Activated CD8-positive, alpha-beta T cell treated with anti-CD3 and anti-CD28 coated beads for 36 hours (primary cell): ENCODE measurements at places on chromosomes 7 and 10.

DNA sequence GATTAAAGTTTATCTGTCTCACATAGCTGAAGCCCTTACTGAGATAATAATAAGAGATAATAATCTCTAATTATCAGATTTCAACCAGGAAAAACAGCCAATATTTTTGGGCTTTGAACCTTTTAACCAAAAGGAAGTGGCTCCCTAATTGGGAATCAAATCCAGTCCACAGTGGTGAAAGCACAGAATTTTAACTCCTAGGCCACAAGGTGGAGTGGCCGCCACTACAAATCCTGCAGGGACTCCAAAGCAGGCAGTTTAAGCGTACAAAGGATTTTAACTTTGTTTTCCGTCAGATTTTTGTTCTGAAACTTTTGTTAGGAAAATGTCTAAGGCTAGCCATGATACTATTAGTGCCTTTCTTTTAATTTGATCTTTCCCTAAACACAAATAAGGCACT lies 99.6 kb upstream of the CCNY start:
- no peak for DNase-seq

DNA sequence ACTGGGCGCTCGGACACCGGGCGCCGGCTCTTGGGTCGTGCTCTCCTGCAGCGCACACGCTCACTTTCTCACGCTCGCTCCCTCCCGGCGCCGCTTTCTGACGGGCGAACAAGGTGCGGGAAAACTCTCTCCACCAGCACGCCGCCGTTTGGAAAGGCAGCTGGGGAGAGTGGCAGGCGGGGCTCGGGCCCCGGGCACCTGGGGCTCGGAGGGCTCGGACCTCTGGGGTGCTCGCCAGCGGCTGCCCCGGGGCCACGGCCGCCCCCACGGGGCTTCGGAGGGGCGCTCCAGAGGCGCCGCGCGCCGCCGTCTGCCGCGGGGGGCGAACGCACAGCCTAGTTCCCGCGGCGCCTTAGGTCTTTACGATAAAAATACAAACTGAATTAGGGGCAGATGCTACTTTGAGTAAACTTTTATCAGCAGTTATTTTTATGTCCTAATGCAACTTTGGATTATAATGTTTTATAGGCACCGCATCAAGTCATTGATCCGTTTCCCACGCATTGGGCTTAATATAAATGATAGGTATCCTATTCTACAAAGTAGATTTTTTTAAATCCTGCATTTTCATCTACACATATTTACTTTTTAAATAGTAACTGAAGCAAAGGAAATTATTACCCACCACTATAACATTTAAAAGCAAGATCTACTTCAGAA lies 535 bp upstream of the EPC1 start:
- no peak for DNase-seq

- no peak for DNase-seq
These were observed 56.9 kb downstream of the ADK start for GRCh38 chr10:74207691-74208480.

GRCh38 chr7:155980841-155981240 lies 168.6 kb upstream of the SHH start:
- DNase-seq = no peak

DNA sequence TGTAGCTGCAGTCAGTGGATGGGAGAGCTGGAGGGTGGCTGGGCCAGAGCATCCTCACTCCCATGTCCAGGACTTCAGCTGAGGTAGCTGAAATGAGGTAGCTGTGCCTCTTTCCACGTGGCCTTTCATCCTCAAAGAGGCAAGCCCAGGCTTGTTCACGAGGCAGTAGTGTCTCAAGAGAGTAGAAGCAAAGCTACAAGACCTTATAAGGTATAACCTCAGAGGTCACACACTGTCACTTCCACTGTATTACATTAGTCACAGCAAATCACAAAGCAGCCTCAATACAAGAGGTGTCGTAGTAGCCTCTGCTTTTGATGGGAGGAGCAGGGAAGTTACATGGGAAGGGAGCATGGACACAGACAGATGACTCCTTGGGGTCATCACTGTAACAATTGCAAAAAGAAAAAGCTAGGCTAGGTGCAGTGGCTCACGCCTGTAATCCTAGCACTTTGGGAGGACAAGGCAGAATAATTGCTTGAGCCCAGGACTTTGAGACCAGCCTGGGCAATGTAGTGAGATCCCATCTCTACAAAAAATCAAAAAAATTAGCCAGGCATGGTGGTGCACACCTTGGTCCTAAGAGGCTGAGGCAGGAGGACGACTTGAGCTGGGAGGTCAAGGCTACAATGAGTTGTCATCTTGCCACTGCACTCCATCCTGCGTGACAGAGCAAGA lies 97.5 kb downstream of the SKIDA1 start:
- peak; percentile 4 for DNase-seq

DNA sequence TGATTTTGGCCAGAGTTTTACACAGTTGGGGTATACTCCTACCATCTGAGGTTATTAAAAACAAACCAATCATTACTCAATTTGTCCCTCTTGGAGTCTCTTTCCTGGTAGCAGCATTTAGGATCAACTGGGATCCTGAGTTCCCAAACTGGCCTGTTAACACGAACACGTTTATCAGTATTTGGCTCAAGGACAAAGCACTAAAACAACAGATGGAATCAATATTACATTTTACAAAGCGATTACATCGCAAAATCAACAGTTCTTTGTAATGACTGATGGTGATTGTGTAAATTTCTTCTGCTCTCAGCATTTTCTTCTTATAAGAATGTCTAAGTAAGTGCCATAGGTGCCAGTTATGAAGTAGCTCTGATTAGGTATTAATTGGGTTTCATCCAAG lies 582.9 kb upstream of the ANKRD30A start:
- no peak for DNase-seq

DNA sequence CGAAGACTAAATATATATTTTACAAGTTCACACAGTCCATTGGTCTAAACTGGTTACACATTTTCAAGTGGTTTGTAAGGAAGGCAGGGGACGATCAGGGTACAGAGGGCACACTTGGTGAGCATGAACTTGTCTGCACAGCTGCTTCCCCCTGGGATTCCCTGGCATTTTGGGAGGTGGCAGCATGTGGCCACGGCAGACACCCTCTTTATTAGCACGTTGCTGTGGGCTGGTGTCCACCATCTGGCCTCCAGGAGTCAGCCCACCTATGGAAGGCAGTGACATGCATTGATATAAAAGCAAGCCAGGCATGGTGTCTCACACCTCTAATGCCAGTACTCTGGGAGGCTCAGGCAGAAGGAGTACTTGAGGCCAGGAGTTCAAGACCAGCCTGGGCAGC lies 350.2 kb downstream of the TYW1 start:
- no peak for DNase-seq

DNA sequence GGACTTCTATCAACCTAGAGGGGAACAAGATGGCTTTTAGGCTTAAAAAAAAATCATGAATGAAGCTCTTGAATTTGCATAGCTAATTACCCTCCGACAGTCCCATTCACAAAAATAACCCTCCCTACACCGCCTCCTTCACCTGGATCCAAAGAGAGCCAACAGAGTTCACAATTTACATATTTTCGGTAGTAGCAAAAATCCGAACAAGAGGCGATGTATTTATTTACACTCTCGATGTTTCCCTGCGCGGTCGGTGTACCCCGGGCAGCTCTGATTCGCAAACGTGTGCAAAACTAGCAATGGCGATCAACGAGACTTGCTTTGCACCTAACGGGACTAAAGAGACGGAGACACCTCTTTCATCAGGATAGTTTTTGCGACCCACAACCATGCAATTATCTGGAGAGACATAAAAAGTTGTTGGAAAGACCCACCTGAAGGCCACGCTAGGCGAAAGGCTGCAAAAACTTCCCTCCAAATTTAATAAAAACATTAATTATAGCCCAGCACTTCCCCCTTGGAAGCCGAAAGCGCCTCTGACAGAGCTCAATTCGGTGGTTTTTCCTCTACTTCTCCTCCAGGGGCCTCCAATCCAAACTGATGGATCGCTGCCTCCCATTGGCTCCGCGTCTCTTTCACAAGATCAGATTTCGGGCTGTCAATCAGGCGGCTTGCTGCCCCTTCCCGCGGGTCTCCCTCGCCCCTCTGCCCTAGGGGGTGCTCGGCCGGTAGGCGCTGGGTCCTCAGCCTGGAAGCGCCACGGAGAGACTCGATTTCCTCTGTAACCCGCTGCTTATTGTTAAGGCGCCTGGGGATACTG lies at the start of gene ETV1:
Gene ETV1, minus strand, starts transcription at position 541 of the 823 bp plus-strand sequence. CDS start 614 bp downstream, outside the sequence.
- peak; percentile 6 for DNase-seq

- no peak for DNase-seq
These were observed 118.6 kb upstream of the BTBD16 start for GRCh38 chr10:122152544-122152943.
